CD8-positive, alpha-beta memory T cell (primary cell): ENCODE measurements at places on chromosomes 2 and 18. TPM values are rescaled to one million over a fixed set of nuclear protein-coding genes. Genes with fewer than 3 reads are reported as not detected.

Gene PLEKHM3
- total RNA-seq = 7.2 TPM

Gene ANKRD23
- 3.8 TPM for total RNA-seq

Gene MAP2
- total RNA-seq = not detected

Gene SPATA3
- not detected for total RNA-seq

Gene KCNF1
- total RNA-seq = not detected

Gene SEPTIN10
- total RNA-seq = 0.69 TPM

DNA sequence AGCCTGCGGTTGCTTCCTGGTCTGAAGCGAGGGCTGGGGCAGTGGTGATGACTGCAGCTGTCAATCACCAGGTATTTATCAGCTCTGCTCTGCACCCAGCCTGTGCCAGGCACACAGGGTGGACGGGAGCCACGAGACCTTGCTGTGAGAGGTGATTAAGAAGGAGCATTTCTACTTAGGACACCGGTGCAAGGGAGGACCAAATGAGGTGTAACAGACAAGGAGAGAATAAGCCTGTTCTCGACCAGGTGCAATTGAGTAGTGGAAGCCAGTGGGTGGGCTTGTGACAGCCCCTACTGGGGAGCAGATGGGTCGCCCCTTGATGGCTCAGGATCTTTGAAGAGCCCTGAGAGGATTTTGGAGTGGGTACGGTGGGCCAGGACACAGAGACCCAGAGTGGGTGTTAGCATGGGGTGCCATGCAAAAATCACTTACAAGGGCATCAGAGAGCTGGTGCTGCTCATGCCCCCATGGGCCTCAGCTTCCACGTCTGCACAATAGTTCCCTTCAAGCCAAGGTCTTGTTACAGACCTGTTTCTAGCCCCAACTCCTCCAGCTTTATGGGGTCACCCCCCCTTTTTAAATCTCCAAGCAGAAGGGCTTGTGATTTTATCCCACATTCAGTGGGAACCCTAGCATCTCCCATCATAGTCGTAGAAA lies 24.6 kb downstream of the GPR55 start:
- no peak for DNase-seq
